ENCODE measurements at places on chromosomes 1 and 21.

GRCh38 chr1:12798911-12799310 is 7.7 kb downstream of the PRAMEF1 start:
- no peak for DNase-seq

- no peak for DNase-seq
Measured at GRCh38 chr1:56897150-56898004, 42.8 kb downstream of the C8A start.

- no peak for DNase-seq
Measured at GRCh38 chr1:21931171-21932093, 5.7 kb downstream of the HSPG2 start.

GRCh38 chr1:67020304-67020703 is 33.6 kb downstream of the SLC35D1 start:
- DNase-seq, result no peak

GRCh38 chr21:42229676-42230075 is 10.7 kb downstream of the ABCG1 start:
- no peak for DNase-seq

DNA sequence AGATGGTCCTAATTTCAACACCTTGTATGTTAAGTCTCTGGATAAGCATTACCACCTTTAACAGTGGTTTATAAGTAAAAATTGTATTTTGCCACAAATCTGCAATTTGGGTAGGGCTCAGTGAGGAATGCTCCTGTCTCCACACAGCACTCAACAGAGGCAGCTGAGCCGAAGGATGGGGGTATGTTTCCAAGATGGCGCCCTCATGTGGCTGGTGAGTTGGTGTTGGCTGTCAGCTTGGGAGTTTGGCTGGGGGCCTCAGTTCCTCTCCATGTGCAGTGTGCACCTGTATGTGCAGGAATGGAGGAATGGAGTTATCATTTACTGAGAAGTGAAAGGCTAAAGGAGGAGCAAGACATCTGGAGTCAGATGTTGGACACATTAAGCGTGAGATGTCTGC is 136.8 kb downstream of the GABPA start:
- DNase-seq, result no peak

DNA sequence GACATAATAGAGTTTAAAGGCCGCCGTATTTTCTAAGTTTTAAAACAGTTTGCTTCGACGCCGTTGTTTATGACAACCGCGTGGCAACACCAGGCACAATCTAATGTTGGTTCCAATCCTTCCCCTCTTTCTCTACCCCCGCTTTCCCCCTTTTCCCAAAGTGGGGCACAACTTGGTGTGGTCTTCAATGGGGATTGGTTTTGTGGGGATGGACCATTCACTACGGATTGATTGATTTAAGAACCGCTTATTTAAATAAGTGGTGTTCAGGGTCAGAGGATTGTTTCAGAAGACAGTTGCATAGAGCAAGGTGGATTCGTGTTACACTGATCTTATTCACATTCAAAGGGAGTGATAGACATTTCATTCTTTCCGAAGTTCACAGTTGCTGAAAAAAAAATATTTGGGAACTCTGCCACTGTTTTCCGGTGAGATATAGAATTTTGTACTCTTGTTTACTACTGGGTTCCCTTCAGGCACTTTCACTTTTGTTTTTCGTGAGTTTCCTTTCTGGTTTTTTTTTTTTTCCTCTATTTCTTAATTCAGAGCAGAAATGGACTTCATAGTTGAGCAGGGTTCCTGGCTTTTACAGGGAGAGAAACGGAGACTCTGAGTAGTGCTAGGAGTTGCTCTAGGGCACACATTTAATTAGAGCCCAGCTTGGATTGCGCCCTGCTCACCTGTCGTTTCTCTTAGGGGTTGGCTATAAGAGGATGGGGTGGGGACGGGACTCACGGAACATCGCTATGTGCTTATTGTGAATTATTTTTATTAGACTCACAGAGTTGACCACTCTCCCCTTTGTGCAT is 79.6 kb upstream of the AK4 start:
- DNase-seq, result no peak

DNA sequence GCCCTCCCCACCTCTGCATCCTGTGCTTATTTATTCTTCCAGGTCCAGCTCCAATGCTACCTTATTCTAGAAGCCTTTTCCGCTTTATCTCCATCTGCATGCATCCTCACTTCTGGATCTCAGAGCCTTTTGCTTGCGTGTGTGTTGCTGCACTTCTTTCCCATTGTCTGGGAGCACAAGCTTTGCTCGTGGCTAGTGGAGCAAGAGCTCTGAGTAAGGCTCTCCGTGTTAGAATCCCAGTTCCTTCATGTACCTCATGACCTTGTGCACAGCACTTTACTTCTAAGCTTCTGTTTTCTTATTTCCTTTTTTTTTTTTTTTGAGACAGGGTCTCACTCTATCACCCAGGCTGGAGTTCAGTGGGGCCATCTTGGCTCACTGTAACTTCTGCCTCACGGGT is 140.0 kb upstream of the POU3F1 start:
- DNase-seq, result no peak

DNA sequence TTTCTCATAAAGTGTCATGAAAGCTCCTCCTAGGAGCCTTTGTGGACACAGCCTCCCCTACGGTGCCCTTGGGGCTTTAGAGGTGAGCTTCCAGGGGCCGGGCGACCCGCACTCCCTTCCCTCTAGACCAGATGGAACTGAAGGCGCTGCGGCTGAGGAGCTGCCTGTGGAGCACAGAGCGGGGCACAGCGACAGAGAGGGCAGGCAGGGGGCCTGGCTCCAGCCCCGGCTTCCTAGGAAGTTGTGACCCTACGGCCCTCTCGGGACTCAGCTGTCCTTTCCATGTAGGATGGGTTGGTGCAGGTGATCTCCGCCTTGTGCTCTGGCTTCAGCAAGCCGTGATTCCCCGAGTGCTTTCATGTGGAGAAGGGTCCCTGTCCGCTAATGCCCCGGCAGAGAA is 23.6 kb upstream of the NEK2 start:
- no peak for DNase-seq

DNA sequence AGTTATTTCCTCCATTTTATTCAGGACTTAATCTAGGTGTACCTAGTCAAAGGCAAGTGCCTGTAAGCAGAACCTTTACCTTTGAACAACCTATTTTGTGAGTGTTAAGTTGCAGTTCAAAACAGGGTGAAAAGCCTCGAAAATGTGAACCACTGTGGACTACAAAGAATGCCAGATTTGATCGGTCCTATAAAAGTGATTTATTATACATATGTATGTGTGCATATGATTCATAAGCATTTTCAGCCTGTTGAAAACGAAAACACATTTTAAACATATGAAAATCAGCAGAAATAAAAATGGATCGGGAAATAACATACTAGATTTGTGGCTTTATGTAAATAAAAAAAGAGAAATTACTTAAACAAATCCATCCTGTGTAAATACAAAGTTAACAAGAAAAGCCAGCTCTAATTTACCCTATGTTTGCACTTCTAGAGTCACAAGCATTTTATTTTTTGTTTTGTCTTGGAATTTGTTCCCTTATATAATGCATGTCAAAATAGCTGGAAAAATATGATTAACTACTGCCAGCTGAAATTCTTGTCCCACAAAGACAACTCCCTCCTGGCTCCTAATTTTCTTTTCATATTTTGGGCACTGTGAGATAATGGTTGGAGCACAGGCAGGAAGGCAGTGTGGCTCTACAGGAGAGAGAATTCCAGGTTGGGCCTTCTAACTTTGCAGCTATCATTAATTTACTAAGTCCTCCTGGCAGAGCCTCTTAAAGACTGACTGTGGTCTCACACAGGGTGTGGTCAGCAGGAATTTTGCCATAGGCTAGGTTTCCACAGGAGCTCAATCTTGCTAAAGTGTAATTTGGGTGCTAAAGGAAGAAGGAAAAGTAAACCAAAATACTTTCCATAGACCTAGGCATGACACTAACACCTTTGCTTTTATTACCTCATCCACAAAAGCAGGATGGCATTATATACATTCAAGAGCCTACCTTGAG is 70.2 kb upstream of the CDC42BPA start:
- no peak for DNase-seq

All from stimulated activated CD8-positive, alpha-beta memory T cell treated with anti-CD3 and anti-CD28 coated beads, Interleukin-2, amount 100 ng/mL, for 48 hours (primary cell).